ENCODE measurements at places on chromosomes 5 and 9. TPM values are rescaled to one million over a fixed set of nuclear protein-coding genes. Genes with fewer than 3 reads are reported as not detected.

The IGIP gene
- 16.5 TPM for total RNA-seq

The SOHLH1 gene
- total RNA-seq, result not detected

The PCDHB8 gene
- total RNA-seq, result 0.93 TPM

The MOB3B gene
- 8.2 TPM for total RNA-seq

The PRDM9 gene
- total RNA-seq, result not detected

All from suprapubic skin (tissue), 4 donors.